ENCODE measurements at places on chromosomes 12 and 14. TPM values are rescaled to one million over a fixed set of nuclear protein-coding genes. Genes with fewer than 3 reads are reported as not detected.

DNA sequence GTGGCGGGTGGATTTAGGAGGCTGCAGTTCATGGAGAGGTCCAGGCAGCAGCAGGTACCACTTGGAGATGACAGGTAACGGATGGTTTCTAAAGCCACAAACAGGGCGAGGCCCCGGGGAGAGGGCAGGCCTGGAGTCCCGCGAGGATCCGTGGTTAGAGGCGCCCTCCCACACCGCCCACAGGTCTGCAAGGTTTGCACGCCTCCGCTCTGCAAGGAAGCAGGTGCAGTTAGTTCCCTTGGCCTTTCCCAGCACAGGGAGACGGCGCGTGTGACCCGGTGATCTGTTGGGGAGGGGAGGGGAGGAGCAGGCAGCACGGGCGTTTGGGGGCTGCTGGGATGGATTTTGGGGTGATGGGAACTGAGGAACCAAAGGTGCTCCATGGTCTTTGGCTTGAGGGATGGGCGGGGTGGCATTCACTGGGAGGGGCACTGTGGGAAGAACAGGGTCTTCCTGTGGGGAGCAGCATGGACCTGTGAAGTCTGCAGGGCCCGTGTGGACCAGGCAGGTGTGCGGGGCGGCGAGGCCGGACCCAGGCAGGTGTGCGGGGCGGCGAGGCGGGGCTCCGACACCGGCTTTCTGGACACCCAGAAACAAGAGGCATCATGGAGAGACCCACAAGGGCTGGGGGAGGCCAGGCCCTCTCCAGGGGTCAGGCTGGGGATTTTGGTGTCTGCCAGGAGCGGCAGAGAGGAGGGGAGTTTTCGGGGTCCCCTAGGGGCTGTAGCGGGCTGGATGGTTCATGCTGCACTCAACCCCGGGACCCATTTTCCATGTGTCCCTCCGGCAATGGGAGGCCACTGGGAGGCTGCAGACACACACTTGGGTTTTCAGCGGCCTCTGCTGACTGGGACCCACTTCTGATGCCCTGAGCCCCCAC lies 29.1 kb downstream of the NOC4L start:
- no peak for DNase-seq

DNA sequence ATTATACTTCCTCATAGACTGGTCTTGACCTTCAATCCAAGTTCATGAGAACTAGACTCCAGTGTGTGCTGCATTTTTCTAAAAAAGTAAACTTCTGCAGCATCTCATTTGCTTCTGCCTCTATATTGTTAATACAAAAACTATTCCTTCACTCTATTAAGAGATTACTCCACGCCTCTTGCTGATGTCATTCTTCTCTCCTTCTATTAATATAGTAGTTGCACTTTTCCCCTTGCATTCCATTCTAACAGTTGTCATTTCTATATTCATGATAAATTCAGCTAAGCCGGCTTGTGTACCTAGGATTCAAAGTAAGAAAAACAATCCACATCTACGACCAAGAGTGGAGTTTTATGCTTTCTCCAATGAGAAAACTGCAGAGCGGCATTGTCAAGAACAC lies 480.4 kb upstream of the NOVA1 start:
- no peak for DNase-seq

DNA sequence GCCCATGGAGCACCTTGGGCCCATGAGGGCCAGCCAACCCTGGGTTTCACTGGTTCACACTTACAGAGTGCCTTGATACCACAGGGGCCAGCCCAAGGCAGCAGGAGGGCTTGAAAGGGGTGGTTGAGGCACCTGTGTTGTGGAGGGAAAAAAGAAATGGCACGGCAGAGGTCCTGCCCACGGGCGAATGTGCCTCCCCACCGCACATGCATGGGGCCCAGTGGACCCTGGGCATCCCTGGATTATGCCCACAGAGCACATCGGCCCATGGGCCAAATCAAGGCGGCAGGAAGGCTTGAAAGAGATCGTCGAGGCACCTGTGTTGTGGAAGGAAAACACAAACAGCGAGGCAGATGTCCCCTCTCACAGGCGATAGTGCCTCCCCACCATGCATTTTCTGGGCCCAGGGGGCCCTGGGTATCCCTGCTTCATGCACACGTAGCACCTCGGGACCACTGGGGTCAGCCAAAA lies 378.1 kb downstream of the ALG10 start:
- DNase-seq = no peak

GRCh38 chr12:132071830-132072384 lies 72.2 kb downstream of the DDX51 start:
- no peak for DNase-seq

- no peak for DNase-seq
These were observed 76.0 kb downstream of the WDR20 start for GRCh38 chr14:102215576-102216250.

- DNase-seq = no peak
These were observed 155.9 kb downstream of the KCNH5 start for GRCh38 chr14:62889364-62889763.

- DNase-seq = peak; percentile 81
These were observed 416.0 kb downstream of the LRIG3 start for GRCh38 chr12:58504143-58504938.

- DNase-seq = no peak
These were observed 27.5 kb downstream of the RMST start for GRCh38 chr12:97490141-97490540.

DNA sequence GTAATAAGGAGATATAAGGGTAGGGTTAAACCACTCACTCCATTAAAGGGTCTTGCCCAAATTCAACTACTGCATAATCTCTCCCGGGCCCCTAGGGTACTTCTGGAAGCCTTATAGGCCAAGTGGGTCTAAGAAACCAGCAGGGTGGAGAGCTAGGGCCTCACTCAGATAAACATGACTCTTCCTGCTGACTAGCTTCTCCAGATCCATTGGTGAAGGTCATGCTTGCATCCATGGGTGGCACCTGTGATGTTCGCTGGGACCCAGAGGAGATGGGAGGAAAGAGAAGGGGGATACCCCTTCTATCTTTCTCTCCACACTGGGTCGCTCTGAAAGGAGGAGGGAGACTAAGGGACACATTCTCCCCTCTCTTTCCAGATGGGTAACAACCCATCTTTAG lies 36.1 kb upstream of the HIGD1C start:
- DNase-seq = no peak

DNA sequence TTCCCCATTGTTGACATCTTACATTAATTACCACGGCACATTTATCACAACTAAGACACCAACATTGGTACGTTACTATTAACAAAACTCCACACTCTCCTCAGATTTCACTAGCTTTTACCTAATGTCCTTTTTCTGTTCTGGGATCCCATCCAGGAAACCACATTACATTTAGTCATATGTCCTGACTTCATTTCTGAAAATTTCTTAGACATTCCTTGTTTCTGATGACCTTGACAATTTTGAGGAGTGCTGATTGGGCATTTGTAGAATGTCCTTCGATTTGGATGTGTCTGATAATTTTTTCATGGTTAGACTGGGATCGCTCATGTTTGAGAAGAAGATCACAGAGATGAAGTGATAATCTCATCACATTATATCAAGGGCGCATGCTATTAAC lies 34.6 kb upstream of the ACSM4 start:
- DNase-seq = peak; percentile 41

- DNase-seq = peak; percentile 10
These were observed 55.5 kb downstream of the MYRFL start for GRCh38 chr12:69880571-69880970.

DNA sequence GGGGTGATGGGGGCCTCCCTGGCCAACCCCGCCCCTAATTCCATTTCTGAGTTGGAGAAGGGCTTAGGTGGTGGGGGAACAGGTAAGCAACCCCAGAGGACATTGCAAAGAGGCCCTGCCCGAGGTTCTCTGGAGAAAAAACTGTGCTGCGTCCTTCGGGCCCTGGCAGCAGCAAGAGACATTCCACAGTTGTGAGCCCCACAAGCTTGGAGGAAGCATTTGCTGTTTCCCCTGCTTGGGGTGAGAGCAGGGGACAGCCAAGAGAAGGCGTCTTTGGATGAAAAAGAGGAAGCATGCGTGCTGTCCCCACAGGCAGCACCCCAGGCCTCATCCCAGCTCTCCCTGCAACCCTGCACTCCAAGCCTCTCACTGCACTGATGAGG lies 1.3 kb downstream of the BDKRB2 start:
- DNase-seq = no peak

DNA sequence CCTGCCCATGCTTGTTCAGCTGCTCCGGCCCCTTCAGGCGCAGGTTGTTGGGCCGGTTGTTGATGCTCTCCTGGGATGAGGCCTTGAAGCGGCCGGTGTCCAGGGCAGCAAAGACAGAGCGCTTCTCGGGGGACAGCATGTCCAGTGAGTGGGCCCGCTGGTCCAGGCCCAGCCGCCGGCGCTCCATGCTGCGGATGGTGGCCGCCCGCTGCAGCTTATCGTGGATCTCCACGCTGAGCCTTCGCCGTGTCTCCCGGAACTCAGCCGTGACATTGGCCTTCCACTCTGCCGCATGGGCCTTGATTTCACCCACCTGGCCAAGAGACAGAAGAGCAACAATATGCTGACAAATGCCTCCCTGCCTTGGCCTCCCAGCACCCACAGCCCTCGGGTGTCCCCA lies 137.2 kb downstream of the KCNK10 start:
- DNase-seq = no peak

GRCh38 chr14:71709987-71710386 lies 222.2 kb upstream of the RGS6 start:
- DNase-seq = no peak

- no peak for DNase-seq
These were observed 129.4 kb downstream of the NPAS3 start for GRCh38 chr14:33068040-33068439.

GRCh38 chr12:57009949-57010626 lies 3.7 kb upstream of the ZBTB39 start:
- no peak for DNase-seq

Gene OAS2
- total RNA-seq = 19.4 TPM

Data from RPMI7951 (cell line).